ENCODE measurements at places on chromosomes 13 and 19. TPM values are rescaled to one million over a fixed set of nuclear protein-coding genes. Genes with fewer than 3 reads are reported as not detected.

BCAM gene
- total RNA-seq = 36.0 TPM

IQCN gene
- not detected for total RNA-seq

KLK5 gene
- total RNA-seq = 23.6 TPM

LAIR1 gene
- total RNA-seq = under 0.01 TPM

HSD17B14 gene
- 1.9 TPM for total RNA-seq

GPATCH1 gene
- 8.1 TPM for total RNA-seq

IGFLR1 gene
- not detected for total RNA-seq

DAPK3 gene
- 153 TPM for total RNA-seq

CRYL1 gene
- total RNA-seq = 27.2 TPM

TEX26 gene
- not detected for total RNA-seq

ZNF181 gene
- total RNA-seq = 8.5 TPM

MTUS2 gene
- total RNA-seq = under 0.01 TPM

CEACAM4 gene
- not detected for total RNA-seq

SIGLEC5 gene
- total RNA-seq = not detected

PLPPR3 gene
- total RNA-seq = 0.48 TPM

Data from tracheal epithelial cell (primary cell).